Fibroblast of skin of left biceps (primary cell): ENCODE measurements at places on chromosomes 11 and 22.

GRCh38 chr22:37171662-37172061, 16.4 kb downstream of the C1QTNF6 start:
- no peak for DNase-seq

- no peak for DNase-seq
These were observed 13.2 kb downstream of the PPFIBP2 start for GRCh38 chr11:7527029-7527428.

DNA sequence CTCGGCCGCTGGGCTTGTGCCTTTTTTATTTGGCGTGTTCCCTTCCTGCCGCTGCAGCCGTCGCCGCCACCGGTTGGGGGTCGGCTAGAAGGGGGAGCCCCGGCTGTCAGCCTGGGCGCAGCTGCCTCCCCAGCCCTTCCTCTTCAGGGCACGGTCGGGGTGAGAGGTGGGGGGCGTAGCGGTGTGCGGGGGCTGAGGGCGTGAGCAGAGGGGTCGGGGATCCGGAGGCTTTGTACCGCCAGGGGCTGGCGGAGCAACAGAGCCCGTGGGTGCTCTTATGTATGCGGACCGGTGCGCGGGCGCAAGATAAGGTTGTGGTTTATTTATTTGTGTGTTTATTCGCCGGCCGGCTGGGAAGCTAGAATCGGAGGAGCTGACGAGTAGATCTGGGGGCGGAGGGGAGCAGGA, 477 bp downstream of the ZBTB16 start:
- no peak for DNase-seq

- no peak for DNase-seq
These were observed 617.3 kb downstream of the NTM start for GRCh38 chr11:131987703-131988102.

GRCh38 chr22:25818541-25818940, 76.6 kb downstream of the MYO18B start:
- no peak for DNase-seq

DNA sequence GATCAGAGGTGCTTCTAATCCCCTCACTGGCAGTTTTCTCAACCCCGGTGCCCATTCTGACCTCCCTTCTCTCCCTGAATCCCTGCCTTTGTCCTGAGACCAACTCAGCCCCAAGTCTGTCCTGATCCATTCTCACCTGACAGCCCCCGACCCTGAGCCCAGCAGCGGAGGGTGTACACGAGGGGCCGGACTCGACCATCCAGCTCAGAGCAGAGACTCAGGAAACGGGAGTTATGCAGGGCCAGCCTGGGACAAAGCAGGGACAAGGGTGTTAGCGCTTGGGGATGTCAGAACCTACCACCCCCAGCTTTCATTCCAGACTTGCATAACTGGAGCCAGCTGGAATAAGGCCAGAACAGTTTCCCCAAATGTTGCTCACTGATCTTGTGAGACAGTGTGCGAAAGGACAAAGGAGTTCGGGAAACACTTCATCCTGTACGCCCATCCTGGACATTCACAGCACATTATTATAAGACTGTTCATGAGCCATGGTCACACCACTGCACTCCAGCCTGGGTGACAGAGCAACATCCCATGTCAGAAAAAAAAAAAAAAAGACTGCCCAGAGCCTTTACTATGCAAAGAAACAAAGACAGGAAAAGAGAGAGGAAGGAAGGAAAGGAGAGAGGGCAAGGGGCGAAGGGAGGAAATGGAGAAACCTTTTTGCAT, 3.5 kb upstream of the EEF1G start:
- no peak for DNase-seq

DNA sequence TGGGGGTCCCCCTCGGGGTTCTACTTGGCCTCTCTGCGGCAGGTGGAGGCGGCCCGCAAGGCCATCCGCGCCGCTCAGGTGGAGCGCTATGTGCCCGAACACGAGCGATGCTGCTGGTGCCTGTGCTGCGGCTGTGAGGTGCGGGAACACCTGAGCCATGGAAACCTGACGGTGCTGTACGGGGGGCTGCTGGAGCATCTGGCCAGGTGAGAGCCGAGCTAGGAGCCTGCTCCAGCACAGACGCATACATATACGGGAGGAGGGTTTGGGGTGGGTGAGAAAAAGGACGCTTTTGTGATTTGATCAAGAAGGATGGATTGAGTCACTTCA, 415 bp downstream of the CENATAC start:
- DNase-seq, result no peak

- no peak for DNase-seq
These were observed 203.7 kb downstream of the CTTN start for GRCh38 chr11:70601861-70602538.
